Stimulated activated CD4-positive, alpha-beta T cell treated with anti-CD3 and anti-CD28 coated beads, Interleukin-2, amount 100 ng/mL, for 24 hours (primary cell): ENCODE measurements at places on chromosomes 7 and 10.

- no peak for DNase-seq
Measured at GRCh38 chr10:94083662-94084265, 90.0 kb downstream of the PLCE1 start.

DNA sequence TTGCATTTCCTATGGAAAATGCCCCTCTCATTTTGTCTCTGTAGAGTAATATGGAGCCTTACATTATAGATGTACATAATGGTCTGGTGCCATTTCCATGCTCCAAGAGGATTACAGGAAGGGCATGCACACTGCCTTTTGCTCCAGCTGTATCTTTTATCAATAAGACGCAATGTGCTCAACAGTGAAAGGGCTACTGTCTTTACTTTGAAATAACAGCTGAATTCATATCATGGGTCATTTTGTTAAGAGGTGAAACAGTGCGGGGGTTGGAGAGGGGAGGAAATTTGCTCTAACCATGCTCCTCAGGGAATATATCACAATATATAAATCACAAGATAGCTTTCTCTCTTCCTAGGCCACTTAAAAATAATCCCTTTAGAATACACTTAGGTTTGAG is 77.7 kb downstream of the ICA1 start:
- DNase-seq = no peak

GRCh38 chr10:58712982-58713381 is 200.3 kb downstream of the BICC1 start:
- DNase-seq = no peak

DNA sequence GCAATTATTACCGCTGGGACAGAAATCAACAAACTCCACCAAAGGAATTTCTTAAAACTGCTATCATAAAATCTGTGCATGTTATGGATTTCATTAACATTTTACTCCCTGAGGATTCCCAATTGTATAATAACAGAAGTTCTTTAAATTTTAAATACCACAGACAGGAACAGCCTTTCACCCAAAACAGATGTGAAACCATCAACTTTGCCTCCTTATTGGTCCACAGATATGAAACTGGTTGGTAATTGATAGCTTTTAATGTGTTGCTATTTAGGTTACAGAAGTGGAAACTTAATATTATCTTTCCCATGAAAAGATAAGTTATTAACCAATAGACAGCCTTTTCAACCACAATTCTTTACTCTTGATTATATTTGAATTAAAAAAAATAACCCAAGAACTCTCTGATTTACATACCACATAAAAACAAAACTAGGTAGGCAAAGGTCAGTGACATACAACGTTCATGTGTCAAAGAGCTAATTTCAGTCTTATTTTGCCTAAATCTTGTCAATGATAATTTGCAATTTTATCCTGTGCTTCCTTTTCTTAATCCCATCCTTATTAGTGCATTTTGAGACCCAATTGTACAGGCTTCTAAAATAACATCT is 90.0 kb downstream of the NRP1 start:
- DNase-seq = no peak

GRCh38 chr10:110747609-110748464 is 103.7 kb downstream of the RBM20 start:
- DNase-seq = no peak

DNA sequence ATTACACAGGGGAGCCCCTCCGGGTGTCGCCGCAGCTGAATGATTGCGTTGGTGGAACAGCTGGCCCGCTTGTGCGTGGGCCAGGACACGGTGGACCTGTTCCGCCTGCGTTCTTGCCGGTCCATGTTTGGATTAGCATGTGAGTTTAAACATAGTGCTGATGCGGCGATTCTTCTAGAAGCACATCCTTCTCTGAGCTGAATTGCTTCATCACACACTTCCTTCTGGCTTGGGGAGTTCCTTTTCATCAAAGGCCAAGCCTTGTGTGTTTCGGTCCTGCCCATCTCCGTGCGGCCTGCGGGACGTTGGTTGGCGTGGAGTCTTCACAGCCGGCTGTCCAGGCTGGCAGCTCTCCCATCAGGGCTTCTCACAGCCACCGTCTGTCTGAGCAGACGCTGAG is 45.5 kb upstream of the SLC29A4 start:
- no peak for DNase-seq
